Sigmoid colon (tissue), 7 donors: ENCODE measurements at places on chromosomes 6 and 20.
A peak's percentile ranks its signal among the peaks of the same experiment; 100 is the strongest.

GRCh38 chr6:165854061-165854862 lies 191.2 kb upstream of the PDE10A start:
- DNase-seq, result no peak

DNA sequence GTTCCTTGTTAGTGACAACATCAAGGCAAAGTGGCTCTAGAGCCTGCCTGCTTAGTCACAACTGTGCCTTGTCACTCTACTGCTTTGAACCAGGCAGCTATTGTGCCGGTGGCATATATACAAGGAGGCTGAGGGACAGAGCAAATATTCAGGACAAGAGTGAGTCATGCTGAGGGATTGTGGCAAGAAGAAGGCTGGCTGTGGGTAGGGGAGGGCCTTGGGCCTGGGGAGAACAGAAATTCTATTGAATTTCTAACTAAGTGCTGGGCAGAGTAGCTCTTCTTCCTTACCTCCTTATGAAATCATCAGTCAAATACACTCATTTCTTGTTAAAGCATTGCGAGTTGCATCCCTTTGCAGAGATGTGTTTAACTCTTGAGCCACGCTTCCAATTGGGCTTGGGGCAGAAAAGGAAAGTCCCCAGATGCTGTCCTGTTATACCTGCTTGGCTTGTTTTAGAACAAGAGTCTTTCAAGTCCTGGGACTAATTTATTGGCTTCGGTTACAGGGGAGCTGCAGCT lies 59.7 kb downstream of the PFDN4 start:
- no peak for DNase-seq

GRCh38 chr6:150928882-150929281 lies 63.4 kb downstream of the MTHFD1L start:
- no peak for DNase-seq

DNA sequence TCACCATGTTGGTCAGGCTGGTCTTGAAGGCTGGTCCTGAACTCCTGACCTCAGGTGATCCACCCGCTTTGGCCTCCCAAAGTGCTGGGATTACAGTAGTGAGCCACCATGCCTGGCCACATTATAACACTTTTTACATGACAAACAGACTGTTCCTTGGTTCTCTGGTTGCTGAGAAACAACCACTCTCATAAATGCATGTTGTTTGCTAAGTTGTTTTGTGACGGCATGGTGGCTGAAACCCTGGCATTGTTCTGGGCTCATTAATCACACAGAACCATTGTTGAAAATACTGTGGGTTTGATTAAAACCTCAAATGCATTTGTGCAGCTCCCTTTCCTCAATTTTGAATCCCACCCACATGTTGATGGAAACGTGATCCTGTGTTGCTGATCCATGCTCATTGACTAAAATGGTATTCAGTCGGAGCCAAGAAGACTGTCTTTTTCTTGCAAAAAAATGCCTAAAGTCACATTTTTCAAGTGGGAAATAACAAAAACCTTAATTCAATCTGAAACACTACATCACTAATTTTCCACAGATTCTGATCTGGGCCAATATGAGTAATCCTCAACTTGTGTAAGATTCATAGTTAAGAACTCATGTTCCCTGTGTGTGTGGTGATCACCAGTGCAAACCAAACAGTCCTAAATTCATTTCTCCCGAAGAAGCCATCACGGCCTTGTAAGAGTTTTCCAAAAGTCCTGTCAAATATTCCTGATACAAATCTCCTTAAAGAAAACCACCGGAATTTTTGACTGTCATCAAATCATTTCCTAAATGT lies 132.8 kb downstream of the FNDC1 start:
- no peak for DNase-seq

GRCh38 chr6:156868385-156868784 lies 91.2 kb downstream of the ARID1B start:
- no peak for DNase-seq

GRCh38 chr6:136553166-136553787 lies 3.1 kb upstream of the MAP7 start:
- no peak for DNase-seq

DNA sequence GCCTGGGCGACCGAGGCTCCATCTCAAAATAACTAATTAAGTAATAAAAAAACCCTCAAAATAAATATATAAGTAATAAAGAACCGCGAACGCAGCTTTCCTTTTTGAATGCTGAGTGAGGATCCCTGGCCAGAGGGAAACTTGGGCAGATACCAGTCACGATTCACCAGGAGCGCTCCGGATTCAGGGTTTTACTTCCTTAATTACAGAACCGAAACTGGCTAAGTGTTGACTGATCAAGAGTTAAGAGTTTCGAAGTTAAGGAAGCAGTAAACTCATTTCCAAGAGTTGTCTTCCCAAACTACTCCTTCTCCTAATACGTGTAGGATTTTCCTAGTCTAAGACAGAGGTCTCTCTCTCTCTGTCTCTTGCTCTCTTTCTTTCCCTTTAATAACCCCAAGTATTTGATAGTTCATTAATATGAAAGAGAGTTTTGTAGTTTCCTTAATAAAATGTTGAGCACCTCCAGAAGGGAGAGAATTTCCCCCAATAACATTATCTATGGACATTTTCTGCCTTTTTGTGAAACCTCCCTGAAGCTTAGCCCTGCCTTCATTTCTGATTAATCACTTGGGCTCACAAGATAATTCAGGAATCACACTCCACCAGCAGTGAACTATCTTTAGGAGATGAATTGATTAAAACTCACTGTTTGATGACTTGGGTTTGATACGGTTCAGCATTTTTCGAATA lies 61.4 kb upstream of the ZNF217 start:
- DNase-seq, result no peak

DNA sequence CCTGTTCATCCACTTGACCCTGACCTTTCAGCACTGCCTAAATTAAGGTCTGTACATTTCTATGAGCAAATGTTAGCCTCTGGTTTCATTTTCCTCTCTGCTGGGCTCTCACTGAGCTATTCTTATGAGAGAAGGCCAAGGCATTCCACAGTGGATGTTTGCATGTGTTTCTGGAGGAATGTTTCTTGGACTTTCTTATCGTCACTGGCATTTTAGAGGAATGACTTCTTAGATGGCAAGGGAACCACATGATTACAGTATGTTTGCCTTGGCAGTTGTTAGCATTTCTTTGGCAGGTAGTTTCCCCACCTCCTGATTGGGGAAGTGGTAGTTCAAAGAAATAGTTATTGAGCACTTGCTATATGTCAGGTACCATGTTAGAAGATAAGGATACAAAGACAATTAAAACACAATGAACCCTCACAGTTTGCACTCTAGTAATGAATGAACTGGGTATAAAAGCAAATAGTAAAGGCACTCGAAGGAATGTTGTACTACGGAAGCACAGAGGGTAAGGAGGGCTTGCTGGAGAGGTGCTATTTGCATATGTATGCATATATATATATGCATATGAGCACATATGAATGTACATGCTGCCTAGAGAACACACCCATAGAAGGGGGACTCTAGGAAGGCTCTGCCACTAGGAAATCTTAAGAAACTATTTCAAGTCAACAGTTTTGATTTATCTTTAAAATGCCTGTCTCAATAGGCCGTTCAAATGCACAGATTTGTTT lies 307.4 kb downstream of the EYA4 start:
- DNase-seq, result no peak

DNA sequence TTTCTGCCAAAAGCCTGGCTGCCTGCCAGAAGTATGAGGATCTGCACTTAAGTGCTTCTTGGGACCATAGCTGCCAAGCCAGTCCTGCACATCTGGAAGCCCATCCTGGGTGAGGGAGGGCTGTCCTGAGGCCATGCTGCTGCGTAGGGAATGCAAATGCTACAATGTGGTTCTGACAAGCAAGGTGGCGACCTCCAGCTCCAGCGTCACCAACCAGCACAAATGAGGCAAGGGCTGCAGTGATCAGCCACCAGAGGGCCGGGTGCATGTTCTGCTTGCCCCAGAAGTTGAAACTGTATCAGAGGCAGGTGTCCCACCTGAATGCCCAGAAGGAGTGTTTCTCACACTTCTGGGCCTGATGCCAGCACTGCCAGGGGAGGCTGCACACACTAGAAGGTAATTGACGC lies 99.1 kb upstream of the KCNQ5 start:
- no peak for DNase-seq

- DNase-seq, result no peak
These were observed 19.6 kb upstream of the SYNCRIP start for GRCh38 chr6:85662251-85662650.

GRCh38 chr20:916125-916799 lies at the start of gene ANGPT4:
TSS of gene ANGPT4 (minus strand) at chr20:916334. CDS start at chr20:916214, 120 bp downstream.
- DNase-seq, result no peak

DNA sequence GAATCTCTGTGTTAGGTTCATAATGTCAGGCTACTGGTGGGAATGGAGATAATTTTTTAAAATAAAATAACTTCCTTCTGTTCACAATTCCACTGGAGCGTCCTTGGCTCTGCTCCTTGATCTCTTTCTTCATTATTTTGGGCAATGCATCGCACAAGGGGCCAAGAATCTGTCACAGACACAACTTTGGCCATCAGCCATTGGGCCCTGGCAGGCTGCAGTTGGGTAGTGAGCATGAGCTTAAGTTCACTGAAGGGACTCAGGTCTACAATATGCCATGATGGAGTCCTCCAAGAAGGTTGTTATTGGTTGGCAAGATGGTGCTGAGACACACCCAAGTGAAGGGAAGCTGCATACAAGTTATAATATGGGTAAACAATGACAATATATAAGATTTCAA lies 40.0 kb downstream of the CYP39A1 start:
- no peak for DNase-seq

- peak; percentile 22 for DNase-seq
These were observed 40.9 kb downstream of the PDYN start for GRCh38 chr20:1952737-1953530.

DNA sequence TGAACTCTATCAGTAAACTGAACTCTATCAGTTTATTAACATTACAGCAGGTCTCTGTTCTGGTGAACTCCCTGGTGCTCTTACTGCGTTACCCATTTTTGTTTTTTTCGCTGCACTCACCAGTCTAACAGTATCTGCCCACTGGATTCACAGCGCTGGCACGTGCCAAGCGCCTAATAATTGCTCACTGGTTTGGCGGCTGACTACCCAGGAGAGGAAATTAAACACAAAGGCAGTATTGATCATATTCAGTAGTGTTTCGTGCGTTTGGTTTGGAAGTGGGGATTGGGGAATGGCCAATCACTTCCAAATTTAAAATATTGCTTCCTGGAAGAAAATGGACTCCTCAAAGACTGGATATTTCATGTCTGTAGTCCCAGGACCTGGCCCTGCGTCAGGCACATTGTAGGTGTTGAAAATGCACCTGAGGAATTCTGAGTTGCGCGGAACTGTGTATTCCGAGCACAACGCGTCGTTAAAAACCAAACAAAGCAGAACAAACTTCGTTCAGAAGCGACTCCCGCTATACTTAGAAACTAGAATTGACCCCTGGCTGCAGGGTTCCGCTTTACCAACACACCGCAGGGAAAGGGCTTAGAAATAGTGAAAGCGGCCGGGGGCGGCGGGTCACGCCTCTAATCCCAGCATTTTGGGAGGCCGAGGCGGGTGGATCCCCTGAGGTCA lies 1.1 kb upstream of the RPS12 start:
- peak; percentile 72 for DNase-seq

DNA sequence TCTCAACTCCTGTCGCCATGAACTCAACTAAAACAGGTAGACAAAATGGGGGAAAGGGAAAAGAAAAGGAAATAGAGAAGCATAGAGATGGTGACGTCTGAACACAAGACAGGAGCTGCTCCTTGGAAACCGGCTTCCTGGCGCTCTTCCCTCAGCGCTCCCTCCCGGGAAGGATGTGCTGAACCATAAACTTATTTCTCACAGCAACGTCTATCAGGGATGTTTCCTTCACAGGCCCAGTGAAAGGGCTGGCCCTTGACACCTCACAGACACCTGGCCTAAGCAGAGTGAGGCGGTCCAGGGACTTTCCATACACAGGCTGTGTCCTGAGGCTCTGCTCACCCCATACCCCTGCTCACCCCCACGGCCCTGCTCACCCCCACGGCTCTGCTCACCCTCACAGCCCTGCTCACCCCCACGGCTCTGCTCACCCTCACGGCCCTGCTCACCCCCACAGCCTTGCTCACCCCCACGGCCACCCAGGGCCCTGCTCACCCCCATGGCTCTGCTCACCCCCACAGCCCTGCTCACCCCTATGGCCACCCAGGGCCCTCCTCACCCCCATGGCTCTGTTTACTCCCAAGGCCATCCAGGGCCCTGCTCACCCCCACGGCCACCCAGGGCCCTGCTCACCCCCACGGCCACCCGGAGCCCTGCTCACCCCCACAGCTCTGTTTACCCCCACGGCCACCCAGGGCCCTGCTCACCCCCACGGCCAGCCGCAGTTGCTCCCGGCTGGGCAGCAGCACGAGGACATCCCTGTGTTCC lies 653 bp downstream of the FRMD1 start:
- DNase-seq, result no peak

DNA sequence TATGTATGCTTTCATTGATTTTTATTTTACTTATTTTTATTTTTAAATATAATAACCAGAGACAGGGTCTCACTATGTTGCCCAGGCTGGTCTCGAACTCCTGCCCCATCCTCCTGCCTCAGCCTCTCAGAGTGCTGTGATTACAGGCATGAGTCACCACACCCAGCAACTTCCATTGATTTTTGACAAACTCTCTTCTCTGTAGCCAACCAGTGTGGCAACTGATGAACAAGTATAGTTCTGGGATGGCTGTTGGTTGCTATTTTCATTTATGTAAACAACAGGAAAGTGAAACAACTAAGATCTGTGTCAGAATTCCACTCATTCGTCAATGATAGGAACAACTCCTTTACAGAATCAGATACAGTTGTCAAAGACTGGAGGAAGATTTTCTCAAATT lies 356.7 kb upstream of the JARID2 start:
- no peak for DNase-seq
